ENCODE measurements at places on chromosomes 3 and 15.

GRCh38 chr15:88625943-88626741 is 5.0 kb downstream of the AEN start:
- DNase-seq, result no peak

DNA sequence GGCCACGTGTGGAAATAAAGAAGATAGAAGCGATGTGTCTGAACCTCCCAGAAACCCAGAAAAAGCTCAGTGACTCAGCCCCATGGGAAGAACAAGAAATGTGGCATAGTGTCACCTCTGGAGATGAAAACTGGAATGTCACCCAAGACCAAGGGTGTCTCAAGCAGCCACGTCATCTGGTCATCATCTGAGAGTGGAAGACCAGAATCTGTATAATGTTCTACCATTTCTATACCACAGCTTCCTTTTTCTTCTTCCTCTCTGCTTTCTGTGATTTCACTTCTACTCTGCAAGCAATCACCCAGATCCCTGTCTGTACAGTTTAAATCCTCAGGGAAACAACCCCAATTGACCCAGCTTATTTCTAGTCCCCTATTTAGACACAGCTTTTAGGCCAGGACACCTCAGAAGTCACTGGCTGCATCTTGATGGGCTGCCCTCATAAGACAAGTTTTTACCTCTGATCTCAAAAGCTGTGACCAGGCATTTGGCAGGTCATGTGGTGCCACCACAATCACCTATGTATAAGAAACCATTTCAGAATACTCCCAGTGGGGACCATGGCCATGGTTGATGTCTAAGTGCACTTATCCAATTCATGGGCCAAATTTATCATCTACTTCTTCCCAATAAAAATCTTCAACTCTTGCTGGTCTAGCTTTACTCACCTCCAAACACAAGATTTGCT is 278.5 kb upstream of the UMPS start:
- DNase-seq, result no peak

DNA sequence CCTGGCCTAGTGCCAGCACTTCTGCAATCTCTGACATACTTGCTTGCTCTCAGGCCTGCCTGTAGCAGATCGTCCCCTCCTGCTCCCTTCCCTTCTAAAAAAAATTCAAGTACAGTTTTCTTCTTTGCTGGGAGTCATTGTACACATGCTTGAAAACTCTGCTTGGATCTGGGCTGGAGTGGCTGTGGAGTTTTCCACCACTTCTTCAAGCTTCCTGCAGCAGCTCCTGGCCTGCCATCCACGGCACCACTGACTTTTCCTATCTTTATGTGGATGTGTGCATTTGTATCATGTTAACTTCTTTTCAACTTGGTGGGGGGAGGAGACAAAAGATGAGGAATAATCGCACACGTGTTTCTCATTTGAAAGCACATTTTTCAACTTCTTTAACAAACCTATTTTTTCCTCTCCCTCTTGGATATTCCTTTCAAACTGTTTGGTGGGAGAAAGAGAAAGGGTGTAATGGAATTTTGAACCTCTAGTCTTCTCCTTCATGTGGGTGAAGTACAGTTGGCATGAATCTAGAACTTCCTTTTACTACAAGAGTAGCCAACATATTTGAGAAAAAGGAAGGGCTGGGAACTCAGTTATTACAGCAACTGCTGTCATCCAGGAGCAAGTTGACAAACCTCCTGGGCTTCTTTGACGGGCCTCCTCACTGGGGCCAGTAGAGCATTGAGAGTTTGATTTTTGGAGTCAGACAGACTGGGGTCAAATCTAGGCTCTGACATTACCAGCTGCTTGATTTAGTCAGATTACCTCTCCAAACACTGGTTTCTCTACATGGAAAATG is 61.2 kb upstream of the LRTM1 start:
- no peak for DNase-seq

- no peak for DNase-seq
These were observed 60.0 kb downstream of the APBA2 start for GRCh38 chr15:28945626-28946230.

DNA sequence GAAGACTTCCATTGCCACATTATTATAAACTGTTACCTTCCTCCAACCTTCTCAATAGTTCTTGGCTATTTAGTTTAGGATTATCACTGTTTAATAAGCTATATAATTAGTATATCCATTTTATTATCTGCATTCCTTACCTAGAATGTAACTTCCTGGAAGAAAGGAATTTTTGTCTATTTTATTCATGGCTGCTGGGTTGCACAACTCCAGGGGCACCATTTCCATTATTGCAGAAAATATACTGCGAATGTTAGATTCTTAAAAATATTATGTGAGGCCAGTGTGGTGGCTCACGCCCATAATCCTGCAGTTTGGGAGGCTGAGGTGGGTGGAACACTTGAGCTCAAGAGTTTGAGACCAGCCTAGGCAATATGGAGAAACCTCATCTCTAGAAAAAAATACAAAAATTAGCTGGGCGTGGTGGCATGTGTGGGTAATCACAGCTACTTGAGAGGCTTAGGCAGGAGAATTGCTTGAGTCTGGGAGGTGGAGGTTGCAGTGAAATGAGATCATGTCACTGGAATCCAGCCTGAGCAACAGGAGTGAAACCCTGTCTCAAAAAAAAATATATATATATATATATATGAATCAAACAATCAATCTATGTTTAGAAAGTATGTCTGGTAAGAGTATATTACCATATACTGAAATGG is 19.9 kb downstream of the CLDN1 start:
- no peak for DNase-seq

DNA sequence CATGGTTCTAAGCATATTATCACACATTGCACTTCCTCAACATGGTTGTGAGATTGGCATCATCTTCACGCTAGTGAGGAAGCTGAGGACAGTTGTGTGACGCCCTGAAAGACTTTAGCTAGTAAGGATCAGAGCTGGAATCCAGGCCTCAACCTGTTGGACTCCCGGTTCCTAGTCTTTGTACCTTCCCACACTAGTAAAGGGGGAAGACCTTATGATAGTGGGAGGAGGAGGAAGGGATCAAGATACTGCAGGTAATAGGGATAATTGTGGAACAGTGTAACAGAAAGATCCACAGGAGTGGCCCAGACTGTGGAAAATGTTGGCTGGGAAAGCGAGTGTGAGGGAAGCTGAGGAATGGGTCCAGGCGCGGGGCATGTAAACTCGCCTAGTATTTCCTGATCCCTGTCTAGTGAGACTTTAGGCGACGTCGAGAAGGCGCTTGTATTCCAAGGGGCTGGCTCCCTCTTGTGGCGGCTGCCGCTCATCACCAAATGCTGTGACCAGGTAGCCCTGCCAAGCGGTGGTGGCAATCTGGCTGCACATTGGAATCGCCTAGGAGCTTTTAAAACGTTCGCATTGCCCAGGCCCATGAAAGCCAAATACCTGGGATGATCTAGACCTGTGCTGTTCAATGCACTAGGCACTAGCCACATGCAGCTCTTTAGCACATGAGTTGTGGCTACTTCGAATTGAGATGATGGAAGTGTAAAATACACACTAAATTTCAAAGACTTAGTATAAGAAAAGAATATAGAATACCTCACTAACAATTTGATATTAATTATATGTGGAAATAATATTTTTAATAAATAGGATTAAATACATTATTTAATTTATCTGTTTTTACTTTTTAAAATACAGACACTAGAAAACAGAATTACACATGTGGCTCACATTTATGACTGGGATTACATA is 38.8 kb upstream of the CLDN18 start:
- peak; percentile 64 for DNase-seq

DNA sequence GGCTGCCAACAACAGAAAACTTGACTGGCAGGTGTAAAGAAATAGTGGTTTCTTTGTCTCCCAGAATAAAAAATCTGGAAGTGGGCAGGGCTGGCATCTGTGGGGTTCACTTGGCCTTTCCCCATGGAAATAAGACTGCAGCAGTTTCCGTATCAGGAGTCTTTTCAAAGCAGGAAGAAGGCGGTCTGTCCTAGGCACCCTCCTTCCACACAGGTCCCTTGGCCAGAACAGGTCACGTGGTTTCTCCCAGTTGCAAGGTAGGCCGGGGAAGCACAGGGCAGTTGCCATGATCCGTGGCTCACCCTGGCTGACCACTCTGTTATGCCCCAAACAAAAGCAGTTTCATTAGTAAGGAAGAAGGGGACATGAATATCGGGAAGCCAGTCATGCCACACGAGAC is 45.4 kb downstream of the ZDHHC19 start:
- DNase-seq, result no peak

GRCh38 chr3:127743351-127744252 is 70.8 kb downstream of the ABTB1 start:
- no peak for DNase-seq

- no peak for DNase-seq
These were observed 140.8 kb downstream of the OSBPL10 start for GRCh38 chr3:31840252-31840651.

GRCh38 chr3:44019736-44020135 is 221.9 kb upstream of the TOPAZ1 start:
- no peak for DNase-seq

- no peak for DNase-seq
These were observed 36.9 kb downstream of the SUCLG2 start for GRCh38 chr3:67617518-67617917.

GRCh38 chr3:128550113-128550440 is 57.1 kb upstream of the GATA2 start:
- DNase-seq, result no peak

DNA sequence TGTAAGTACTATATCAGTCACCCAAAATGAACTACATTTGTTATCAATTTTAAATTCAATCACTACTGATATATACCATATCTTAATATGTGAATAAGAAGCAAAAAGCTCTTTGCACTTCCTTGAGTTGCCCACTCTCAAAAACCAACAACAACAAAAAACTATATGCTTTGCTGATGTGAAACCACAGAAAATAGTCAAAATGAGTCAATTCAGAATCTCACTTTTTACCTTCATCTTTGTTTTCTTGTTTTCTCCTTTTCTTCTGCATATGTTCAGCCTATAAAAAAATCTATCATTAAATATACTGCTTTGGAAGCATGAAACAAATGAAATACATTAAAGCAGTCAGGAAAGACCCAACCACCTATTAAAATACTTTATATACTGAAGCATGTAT is 80.7 kb downstream of the UBR1 start:
- DNase-seq, result no peak

- DNase-seq, result no peak
These were observed 59.9 kb downstream of the CHL1 start for GRCh38 chr3:256501-256900.

- DNase-seq, result no peak
These were observed 22.9 kb upstream of the CHRNA7 start for GRCh38 chr15:32007355-32007960.

DNA sequence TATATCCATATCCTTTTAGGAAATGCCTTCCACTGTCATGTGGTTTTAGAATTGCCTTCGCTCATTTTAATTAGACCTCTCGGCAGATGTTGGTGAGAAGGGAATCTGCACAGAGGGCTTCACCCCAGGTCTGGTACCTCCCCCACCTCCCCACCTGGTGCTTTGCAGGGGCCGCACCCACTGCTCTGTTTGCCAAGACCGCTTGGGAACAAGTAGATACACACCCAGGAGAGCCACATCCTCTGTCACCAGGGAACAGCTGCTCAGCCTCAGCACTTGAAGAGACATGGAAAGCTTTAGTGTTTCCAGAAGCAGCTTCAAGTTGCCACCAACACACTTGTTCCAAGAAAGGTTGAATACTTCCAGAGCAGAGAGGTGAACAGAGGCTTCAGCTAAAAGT is 21.8 kb downstream of the LRRC31 start:
- no peak for DNase-seq

DNA sequence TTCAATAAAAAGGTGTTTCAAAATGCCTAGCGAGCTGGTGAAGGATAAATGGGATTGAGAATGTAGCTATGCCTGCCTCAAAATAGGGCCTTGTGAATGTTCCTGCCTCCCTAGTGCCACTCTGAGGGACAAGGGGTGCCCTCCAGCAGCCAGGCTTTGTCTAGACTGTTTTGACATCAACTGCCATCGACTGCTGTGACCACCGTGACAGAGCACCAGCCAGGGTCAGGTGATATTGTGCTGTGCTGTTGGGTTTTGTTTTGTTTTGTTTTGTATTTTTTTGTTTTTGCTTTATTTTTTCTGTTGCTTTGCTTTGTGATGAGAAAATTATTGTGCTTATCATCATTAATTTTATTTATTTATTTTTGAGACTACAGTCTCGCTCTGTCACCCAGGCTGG is 144.8 kb downstream of the SMAD6 start:
- no peak for DNase-seq

- peak; percentile 80 for DNase-seq
These were observed 872 bp downstream of the DLEC1 start for GRCh38 chr3:38039899-38040261.

DNA sequence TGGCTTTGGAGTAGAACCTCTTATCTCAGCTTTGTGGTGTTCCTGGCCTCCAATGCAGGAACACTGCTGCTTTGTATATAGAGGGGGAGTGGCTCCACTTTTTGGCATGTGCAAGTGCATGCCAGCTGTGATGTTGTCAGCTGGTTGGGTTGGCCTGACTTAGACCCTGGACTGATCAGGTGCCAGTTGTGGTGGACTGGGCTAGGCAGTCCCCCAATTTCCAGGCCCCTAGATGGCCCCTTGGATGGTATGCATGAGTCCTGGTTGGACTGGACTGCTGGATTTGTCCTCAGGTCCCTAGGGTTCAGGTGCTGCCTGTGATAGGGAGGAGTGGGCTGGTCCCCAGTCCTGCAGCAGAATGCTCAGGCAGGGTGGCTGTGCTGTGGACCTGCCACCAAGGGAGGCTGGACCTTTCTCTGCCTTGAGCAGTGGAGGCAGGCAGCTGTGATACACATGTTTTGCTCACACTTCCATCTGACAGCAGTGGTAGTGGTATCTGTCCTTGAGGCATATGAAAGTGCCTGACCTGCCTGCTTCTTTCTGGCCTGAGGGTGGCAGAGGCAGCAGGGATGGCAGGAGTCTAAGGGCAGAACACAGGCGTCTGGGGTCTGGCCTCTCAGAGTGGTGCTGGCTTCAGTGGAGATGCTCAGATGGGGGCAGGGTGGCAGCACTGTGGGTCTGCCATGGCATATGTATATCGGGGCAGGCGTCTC is 74.8 kb downstream of the STXBP5L start:
- no peak for DNase-seq

GRCh38 chr3:192916371-192917027 is 1.2 kb downstream of the MB21D2 start:
- peak; percentile 23 for DNase-seq

DNA sequence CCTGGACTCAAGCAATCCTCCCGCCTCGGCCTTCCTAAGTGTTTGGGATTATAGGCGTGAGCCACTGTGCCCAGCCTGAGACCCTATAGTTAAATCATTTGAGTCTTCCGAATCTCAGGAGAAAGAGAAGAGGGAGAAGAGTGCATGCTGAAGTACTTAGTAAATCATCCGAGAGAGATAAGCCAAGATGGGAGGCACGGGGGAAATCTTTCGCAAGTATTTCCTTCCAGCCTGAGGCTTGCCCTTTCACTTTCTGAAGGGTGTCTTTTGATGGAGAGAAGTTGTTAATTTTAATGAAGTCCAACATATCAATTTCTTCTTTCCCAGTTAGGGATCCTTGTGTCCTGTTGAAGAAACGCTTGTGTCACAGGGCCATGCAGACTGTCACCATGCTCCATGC is 97.1 kb upstream of the SLC6A6 start:
- peak; percentile 33 for DNase-seq
